ENCODE measurements at places on chromosomes 6 and 20.

DNA sequence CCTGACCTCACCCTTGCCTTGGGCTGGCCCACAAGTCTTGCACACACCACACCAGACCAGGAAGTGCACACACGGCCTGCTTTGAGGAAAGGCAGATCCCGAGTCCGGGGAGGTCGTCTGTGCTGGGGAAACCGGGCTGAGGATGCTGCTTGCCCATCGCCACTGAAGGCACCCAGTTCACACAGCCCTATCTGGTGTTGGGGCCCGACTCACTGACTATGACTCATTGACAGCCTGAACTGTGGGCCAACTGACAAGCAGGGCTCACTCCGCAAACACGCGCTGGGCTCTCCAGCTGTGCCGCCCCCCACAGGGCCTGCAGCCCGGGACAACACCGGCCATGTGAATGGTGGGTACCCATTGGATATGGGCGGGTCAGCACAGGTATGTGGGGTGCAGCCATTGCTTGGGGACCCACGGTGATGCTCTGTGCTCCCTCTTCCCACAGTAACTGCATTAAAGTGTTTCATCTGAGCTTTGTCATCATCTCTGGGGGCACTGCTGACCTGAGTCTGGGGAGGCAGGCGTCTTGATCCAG lies 1.6 kb downstream of the SAMD10 start:
- DNase-seq: peak; percentile 85

- DNase-seq: peak; percentile 56
These were observed 68.1 kb downstream of the LRRC1 start for GRCh38 chr6:53862662-53863462.

GRCh38 chr6:150363733-150364132 lies 5.1 kb upstream of the IYD start:
- DNase-seq: no peak

DNA sequence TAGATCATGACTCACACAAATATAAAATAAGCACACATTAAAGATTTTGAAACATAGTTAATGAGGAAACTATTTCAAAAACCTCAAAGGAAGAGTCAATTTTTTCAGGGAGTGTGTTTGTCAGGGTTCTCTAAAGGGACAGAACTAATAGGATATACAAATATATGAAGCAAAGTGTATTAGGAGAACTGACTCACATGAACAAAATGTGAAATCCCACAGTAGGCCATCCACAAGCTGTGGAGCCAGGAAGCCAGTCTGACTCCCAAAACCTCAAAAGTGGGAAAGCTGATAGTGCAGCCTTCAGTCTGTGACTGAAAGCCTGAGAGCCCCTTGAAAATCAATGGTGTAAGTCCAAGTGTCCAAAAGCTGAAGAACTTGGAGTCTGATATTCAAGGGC lies 898.0 kb upstream of the EYS start:
- peak; percentile 49 for DNase-seq

DNA sequence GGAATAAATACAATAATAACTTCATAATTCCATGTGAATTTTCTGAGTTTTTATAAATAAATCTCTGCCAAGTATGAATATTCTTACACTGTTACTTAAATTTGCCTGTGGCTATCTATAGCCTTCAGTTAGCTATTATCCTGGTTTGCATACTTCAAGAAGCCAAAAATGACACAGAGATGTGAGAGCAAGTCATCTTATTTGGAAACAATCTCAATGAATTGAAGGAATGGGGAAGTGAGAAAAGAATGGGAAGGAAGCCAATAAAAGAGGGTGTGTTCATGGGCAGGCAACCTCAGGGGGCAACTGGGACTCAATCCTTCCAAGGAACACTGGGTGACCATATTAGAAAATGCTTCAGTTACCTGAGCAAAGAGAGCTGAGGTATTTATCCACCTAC lies 9.9 kb downstream of the HAO1 start:
- DNase-seq: no peak

DNA sequence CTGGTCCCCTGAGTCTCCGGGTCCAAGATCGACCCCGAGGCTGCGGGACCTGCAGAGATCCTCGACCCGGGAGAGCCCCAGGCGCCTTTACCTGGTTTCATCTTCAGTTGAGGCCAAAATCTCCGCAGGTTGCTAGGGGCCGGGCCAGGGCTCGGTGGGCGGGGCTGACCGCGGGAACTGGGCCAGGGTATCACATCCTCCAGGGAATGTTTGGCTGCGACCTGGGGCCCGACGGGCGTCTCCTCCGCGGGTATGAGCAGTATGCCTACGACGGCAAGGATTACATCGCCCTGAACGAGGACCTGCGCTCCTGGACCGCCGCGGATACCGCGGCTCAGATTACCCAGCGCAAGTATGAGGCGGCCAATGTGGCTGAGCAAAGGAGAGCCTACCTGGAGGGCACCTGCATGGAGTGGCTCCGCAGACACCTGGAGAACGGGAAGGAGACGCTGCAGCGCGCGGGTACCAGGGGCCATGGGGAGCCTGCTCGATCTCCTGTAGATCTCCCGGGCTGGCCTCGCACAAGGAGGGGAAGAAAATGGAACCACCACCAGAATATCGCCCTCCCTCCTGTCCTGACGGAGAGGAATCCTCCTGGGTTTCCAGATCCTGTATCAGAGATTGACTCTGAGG lies 53.8 kb upstream of the POLR1H start:
- DNase-seq: no peak

GRCh38 chr6:803191-803977 lies 110.4 kb upstream of the EXOC2 start:
- DNase-seq: no peak

- DNase-seq: no peak
These were observed 670 bp downstream of the NCOA5 start for GRCh38 chr20:46089167-46089416.

GRCh38 chr20:4122926-4123325 lies 107.6 kb upstream of the RNF24 start:
- DNase-seq: no peak

DNA sequence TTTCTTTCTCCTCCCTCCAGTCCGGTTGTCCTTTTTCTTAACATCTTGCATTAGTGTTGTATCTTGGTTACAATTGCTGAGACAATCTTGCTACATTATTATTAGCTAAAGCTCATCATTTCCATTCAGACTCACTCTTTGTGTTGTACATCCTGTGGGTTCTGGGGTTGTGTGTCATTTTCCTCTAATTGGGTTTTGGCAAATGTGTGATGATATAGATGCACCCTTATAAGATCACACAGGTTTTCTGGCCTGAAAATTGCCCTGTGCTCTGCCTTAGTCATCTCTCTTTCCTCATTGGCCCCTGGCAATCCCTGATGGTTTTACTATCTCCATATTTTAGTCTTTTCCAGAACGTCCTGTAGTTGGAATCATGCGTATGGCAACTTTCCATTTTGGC lies 60.1 kb downstream of the PPP1R14C start:
- DNase-seq: no peak

GRCh38 chr6:5728351-5729079 lies 278.2 kb downstream of the NRN1 start:
- DNase-seq: no peak

- DNase-seq: no peak
These were observed 382.7 kb downstream of the C6orf118 start for GRCh38 chr6:164926686-164927085.

GRCh38 chr6:13716225-13716954 lies 4.8 kb upstream of the RANBP9 start:
- no peak for DNase-seq
